GM04503 (cell line): ENCODE measurements at places on chromosomes 2 and 18.

- DNase-seq, result no peak
Observed at GRCh38 chr2:236578411-236578846, 8.8 kb downstream of the ACKR3 start.

DNA sequence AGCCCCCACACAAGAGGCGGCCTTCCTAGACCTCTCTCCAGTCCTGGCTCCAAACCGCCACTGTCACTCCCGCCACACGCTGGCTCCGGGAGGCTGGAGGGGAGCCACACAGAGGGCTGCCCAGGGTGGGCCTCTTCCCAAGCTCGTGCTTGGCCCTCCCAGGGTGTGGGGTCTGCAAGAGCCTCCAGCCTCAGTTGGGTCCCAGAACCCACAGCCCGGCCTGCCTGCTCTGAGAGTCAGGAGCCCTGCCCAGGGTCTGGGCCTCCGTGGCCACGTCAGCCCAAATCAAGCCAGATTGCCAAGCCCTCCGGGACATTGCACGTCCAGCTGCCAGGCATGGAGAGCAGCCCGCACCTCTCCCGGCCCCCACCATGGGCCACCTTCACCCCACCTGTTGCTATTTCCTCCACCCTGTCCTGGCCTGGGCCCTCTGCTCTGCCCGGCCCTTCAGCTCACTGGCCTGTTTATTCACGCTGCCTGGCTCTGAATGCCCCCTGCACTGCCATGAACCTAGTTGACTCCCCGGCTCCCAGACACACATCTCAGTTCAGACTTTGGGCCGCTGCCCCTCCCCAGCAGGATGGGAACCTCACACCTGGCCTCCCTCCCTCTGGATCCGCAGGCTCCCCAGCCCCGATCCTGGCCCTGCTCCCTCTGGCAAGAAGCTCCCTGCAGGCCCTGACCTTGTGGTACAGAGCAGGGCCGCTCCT, 61.0 kb downstream of the BIN1 start:
- no peak for DNase-seq

GRCh38 chr2:209525834-209526281, 102.0 kb downstream of the MAP2 start:
- DNase-seq, result peak; percentile 91

DNA sequence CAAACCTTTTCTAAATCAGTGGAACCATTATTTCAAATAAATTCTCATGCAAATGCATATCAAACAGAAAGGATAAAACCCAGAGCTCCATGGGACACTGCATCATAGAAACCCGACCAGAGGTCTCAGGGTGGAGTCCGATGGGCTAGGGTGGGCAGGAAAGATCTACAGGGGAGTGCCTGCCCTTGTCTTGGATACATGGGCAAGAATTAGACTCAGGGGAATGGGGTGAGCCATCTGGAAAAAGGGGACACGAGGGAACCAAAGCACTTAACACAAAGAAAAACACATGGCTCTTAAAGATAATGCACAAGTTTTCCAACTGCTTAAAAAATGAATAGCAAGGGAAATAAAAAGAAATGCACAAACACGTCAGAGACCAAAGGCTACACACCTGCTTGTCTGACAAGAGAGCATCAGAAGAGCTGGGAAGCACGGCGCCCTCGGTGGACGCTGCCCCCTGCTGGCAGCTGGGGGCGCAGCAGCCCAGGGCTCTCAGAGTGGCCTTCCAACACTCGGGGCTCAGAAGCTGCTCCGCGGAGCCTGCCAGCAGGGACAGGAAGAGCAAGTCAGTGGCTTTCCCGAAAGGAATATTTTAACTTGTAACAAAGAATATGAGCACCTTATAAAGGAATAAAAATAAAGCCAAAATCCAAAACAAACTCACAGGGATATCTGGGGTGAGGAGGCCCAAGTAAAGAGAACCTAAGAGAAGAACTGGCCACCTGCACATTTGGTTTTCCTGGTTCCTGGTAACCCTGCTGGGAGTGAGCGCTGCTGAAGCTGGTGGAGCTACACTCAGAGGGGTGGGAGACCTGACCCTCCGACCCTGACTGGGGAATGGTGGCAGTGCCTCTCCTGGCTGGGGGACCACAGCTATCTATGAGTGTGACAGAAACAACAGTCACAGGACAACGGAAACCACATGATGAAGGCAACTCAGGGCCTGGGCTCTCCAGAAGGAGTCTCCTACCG, 54.5 kb downstream of the SIGLEC15 start:
- no peak for DNase-seq

GRCh38 chr2:151973901-151974199, 125.0 kb downstream of the CACNB4 start:
- DNase-seq, result no peak

GRCh38 chr2:179995741-179996515, 11.2 kb downstream of the CWC22 start:
- DNase-seq, result no peak

DNA sequence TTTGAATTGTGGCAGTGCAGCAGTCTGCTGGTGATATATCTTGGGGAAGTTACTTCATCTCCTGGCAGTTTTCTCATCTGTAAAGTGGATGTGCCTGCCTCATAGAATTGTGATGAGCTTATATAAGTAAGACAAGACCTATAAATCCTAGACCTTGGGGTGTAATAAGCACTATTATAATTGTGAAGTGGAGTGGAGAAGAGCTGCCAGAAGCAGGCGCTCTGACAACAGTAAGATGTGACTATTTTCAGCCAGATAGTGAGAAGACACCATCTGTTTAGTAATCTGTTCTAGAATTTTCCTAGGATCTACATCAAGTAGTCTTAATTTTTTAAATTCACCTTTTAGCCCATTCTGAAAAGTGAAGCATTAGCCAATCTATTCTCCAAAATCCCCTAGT, 85.6 kb upstream of the TSPYL6 start:
- DNase-seq, result no peak

GRCh38 chr2:29796446-29796845, 124.9 kb downstream of the ALK start:
- no peak for DNase-seq

DNA sequence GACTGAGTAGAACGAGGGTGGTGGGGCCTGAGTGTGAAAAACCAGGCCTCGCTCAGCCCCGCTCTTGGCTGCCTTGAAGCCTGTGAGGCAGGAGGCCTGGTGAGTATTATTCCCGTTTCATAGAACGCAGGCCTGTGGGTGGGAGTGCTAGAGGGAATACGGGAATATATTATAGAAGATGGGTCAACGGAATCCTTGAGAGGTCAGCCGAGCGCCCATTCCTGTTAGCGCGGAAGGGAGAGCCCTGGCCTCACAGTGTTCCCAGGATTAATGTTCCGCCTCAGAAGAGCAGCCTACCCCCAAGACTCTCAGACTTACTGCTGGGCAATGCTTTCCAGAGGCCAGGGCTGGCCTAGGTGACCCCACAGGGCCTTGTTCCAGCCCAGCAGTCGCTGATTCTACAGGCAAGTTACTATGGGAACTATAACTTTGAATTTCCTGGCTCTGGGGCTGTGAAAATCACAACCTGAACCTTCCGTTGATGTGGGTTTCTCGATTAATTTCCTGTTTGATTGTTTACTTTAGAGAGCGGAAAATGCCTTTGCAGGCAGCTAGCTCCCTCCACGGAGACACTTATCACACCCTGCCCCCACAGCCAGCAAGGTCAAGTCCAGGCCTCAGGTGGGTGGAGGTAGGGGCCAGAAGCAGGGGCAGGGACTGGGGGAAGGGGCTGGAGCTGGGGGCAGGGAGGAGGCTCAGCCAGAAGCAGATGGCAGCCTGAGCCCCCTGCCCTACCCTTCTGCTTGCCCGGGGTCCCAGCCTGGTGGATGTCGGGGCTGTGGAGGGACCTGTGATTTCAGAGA, 108.3 kb downstream of the SMAD7 start:
- DNase-seq, result no peak

- no peak for DNase-seq
Observed at GRCh38 chr2:64750001-64750816, 96.5 kb upstream of the SERTAD2 start.

GRCh38 chr18:58136879-58137278, 92.9 kb downstream of the NEDD4L start:
- no peak for DNase-seq

- no peak for DNase-seq
Observed at GRCh38 chr18:6747646-6748045, 18.1 kb downstream of the ARHGAP28 start.

- DNase-seq, result no peak
Observed at GRCh38 chr2:157421331-157421944, 22.5 kb downstream of the CYTIP start.

DNA sequence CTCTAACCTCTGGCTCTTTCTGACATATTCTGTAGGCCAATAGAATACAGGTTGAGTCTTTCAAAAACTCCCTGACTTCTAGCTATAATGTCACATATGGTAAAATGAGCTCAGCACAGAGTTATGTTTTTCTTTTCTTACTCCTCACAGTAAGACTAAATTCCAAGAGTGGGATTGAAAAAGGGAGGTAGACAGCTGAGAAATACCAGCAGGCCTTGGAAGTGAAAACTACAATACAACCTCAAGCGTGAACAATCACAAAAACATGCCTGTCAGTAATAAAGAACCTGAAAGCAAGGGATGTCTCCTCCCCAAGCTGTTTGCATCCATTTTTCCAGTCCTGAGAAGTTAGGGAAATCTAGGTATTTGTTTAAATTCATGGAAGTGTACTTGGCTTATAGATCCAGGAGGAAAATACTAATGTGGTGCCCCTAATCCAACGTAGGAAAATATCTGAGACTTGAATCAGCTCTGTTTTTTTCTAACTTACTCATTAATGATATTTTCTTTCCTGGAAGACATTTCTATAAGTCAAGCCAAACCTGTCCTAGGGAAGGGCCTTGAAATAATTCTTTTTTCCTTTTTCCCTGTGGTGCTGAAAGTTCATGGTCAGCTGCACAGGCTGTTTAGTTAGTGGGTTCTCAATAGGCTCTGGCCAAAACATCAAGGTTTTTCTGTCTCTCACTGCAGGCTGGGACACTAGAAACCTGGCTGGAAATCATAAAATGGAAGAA, 167.9 kb upstream of the SPATS2L start:
- DNase-seq, result no peak

DNA sequence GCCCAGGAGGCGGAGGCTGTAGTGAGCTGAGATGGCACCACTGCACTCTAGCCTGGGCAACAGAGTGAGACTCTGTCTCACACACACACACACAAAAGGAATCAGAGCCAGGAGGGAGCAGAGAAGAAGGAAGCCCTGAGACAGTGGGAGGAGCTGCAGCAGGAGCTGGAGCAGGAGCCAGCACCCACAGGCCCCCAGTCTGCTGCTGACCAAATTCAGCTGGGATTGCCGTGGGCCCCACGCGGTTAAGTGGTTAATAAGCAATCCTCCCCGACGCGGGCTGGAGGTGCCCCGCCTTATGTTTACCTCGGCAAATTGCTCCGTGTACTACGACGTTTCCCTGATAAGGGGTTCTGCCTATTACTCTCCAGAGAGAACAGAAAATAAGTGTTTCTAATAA, 265.3 kb downstream of the TWIST2 start:
- DNase-seq, result no peak

DNA sequence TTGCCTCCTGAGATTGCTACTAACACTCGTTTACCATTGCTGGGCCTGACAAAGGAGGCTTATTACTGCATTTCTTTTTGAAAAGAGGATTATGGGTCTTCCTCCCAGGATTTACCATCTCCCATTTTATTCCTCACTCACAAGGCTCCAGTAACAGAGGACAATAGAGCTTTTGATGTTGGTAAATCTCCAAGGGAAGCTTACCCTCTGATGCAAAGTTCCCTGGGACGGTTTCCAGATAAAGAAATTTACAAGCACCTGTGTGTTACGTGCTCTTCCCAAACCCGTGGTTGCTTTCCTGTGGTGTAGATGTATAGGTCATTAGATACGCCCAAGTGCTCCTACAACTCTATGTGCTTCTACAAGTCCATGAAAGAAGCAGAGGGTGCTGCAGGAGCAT, 17.1 kb downstream of the VSNL1 start:
- DNase-seq, result no peak

DNA sequence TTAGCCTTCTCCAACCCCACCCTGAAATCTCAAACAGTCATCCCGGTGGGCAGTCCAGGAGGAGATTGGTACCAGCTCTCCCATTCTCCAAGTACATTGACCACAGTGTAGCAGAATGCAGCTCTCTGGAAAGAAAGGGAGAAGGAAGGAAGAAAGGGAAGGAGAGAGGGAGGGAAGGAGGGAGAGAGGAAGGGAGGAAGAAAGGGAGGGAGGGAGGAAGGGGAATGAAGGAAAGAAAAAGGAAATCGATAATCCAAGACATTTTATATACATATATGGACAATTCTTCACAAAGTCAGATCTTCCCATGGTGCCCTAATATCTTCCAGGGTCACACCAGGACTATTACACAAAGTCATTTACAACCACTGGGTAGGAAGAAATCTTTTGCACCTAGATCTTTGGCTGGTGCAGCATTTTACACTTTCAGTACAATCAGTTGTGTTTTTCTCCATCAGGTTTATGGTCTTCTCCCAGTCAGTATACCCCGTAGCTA, 58.8 kb downstream of the ARHGEF33 start:
- no peak for DNase-seq

DNA sequence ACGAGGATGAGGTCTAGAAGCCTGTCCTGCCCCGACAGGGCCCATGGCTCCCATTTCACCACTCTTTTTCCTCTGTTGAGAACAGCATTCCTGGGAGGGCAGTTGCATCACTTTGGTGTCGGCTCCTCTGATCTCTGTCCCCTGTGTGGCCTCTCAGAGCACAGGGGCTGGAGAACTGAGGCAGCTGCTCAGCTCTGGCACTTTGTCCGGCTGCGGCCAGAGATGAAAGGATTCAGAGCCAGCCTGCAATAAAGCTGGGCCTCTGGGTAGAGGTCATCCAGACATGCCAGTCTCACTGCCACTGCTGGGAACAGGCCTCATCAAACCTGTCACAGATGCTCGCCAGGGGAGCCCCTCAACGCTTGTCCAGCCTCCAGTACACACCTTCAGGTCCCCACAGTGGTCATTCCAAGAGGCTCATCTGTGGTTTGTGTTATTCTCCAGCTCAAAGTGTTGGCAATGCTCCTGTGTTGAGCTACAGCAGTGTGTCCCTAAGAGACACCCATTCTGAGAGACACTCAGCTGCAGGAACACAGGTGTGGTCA, 13.1 kb upstream of the ROCK2 start:
- no peak for DNase-seq

DNA sequence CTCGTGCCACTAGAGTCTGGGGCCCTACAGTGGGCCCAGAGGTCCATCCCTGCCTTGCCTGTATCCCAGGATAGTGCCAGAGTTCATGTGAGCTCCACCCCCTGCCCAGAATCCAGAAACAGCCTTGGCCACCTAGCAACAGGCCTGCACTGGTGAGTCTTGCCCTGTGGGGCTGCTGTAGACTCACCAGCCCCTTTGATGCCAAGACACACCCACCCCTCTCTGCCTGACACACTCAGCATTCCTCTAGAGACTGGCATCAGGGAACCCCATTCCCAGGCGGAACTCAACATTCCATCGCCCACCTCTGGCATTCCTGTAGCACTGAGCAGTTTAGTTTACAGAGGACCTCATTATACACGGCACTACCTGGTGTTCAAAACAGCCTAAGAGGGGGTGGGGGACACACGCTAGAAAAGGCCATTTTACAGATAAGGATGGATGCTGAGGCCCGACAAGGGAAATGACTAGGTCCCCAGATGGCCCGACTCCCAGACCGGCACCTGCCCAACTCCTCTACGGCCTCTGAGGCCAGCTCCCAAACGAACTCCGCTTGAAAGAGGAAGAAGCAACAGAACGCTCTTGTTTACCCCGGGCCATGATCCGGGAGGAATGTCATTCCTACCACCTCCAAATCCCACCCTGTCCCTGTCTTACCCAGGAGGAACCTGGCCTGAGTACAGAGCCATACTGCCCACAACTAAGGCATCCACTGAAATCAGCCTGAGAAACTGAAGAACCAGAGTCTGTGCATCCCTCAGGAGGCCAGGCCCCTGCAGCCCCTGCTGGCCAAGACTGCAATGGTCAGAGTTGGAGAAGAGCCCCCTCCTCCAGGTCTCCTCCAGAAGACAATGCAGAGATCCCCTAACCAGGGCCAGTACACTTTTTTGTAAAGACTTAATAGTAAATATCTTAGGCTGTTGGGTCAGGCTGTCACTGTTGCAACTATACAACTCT, 180.2 kb downstream of the TNS1 start:
- DNase-seq, result no peak
